NCI-H510A (cell line): ENCODE measurements at places on chromosomes 1 and 21.

GRCh38 chr1:196654271-196654670, 2.4 kb downstream of the CFH start:
- DNase-seq = no peak

- no peak for DNase-seq
These were observed 308.5 kb upstream of the VAMP3 start for GRCh38 chr1:7462617-7463016.

DNA sequence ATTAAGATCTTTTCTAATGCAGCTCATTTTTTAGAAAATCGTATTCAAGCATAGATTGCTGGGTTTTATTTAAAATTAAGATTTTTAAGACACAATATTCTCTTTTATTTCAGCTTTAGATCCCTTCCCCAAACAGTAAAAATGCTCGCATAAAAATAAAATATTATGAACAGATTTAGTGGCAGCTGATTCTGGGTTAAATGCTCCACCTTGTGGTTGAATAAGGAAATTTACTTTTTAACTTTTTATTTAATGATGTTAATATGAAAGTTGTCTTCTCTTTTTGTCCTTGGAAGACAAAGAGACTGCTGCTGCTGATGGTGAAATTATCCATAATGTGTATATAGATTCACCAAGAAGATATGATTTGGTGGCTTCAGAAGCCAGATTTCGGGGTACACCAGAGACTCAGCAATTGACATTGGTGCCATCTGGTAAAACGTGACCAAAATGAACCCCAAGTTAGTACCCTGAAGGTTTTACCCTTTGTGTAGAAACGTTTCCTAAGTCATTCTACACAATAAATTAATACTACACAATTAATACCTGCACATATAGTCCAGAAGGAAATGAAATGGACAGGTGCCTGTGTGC, 128.0 kb downstream of the ADAMTS1 start:
- DNase-seq = no peak

DNA sequence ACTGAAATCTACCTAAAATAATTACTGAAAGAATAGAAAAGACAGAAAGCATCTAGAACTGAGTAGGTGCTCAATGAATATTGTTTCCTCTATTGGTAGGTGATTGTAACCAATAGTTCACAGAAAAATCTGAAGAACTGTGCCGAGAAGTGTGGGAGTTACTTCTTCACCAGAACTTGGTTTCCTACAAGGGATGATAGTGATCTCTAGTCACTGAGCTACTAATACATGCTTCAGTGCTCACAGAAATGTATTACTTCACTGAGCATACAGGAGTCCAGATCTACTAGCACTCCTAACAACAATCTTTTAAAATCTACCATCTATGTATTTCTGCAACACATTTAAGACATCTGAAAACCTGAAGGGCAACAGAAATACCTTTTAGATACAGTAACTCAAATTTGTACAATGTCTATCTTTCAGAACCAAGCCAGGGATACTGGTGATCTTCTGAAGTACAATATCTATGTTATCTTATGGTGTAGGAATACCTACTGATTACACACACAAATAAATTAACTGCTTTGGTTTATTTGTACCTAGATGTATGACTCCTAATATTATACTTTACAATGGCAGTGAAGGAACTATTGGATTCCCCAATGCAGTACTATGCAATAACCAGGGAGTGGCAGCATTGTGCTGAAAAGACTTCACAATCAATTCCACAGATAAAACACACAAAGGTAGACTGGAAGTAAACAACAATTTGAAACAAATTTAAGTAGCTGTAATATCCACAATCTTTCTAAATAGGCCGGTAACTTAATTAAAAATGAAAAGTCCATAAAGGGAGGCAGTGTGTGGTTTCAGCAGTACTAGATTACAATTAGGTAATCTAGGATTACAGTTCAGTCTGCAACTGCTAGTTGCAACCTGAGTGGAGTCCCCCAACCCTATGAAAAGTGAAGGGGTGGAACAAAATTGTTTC, 243.0 kb downstream of the SLC45A1 start:
- peak; percentile 65 for DNase-seq

DNA sequence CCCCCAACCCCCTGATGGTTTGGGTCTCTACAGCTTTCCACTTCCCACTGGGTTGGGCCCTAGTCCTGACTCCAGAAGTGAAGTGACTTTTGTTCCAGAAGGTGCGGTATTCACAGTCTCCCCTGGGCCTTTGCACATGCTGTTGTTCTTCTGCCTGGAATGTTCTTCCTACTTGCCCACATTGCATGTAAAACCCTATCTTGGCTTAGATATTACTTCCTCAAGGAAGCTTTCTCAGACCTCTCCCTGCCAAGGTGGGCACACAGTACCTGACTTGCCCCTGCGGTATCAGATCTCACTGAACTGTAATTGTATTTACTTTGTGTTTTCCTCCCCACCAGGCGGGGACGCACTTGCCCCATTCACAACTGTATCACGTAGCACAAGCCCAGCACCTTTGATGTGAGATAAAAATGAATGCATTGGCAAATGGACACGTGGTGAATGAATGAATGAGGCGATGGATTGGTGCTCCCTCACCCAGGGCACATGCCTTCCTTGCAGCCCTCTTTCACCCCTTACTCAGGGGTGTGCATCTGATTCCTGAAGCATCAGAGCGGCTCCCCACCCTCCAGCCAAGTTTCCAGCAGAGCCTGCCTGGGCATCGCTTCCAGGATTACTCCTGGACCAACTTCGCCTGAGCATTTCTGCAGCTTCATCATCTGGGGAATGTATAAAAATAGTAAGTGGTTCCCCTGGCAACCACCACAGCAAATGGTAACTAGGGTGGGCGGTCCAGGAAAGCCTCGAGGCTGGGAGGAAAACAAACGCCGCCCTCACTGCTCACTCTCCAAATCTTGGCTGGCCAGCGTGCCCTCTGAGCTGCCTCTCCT, 19.8 kb downstream of the NENF start:
- DNase-seq = no peak

GRCh38 chr1:67570486-67571143, 114.4 kb upstream of the GADD45A start:
- DNase-seq = no peak

DNA sequence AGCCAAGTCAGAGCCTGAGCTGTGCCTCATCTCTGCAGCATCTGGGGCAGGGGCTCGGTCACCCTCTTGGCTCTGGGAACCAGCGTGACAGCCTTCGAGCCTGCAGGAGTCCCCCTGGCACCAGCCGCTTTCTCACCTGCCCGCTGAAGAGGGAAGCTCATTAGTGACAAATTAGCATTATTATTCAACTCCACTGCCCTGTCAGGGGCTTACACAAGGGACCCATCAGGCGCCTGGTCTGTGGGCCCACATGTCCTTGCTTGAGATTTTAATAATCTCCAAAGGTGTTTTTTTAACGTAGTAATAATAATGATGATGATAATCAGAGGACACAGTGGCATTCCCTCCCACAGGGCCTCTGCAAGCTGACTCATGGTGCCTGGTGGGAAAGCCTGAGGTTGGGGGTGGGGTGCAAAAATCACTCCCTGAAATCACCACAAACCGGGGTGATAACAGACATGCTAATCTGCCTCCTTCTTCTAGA, 98.1 kb upstream of the IGSF21 start:
- no peak for DNase-seq

- peak; percentile 35 for DNase-seq
These were observed 22.1 kb upstream of the COL16A1 start for GRCh38 chr1:31725777-31726535.

DNA sequence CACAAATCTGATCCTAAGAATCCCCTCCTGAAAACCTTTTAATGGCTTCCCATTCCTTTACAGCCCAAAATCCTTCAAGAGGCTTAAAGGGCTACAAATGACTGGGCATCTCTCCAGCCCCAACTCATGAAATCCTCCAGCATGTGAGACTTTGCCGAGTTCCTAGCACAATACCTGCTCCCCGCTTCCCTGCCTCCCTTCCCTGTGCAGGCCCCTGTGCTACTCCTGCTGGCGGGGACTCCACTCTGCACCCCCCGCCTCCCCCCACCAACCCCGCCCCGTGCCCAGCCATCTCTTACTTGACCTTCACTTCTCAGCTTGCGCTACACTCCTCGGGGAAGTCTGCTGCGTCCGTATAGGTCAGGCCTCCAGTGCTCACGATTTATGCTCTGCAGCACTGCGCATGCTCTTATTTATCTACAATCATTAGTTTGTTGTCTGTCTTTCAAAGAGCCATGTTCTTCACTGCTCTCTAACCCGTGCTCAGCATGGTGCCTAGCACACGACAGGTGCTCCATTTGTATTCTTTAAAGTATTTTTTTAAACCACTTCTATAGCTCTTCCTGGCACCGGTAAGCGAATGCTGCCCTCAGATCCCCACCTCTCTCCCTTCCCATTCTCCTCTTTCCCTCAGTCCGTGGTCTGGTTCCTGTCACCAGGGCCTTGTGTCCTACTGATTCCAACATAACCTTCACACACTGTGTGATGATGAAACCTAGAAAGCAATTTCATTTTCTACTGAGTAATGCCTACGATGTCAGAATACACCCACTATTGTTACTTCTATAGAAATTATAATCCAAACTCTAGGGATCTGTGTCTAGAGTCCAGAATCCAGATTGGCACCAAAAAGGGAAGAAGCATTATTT, 37.5 kb upstream of the PLA2G2C start:
- peak; percentile 61 for DNase-seq

DNA sequence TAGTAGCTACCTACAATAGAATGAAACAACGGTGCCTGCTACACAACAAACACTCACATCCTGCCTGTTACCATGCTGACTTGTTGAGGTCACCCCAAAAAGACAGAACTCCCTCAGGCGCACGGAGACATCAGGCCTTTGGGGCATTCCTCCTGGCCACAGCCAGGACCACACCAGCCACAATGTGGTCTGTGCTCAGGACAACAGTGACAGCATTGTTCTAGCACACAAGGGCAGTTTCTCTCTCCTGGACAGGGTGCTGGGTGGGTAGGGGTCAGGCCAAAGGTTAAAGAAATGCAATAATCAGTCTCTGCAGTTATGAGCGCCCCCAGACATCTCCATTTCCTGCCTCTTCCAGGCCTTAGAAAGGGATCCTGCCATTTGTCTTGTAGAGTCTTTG, 39.5 kb downstream of the CTNNBIP1 start:
- no peak for DNase-seq

DNA sequence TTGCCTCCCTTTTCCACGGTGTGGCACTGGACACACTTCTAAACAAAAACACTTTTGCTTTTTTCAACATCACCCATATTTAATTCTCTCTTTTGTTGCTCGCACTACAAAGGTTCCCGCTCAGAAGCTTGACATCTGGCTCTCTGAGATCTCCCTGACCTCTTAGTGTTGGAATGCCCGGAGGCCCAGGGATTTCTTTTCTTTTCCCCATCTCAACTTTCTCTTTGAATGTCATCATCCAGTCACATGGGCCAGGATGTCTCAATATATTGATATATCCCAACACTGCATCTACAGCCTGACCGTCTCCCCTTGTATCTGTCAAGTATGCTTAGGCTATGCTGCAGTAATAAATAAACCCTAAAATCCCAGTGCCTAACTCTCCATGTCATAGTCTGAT, 54.3 kb upstream of the DESI2 start:
- DNase-seq = no peak

- no peak for DNase-seq
These were observed 237.0 kb downstream of the MRPL39 start for GRCh38 chr21:25370311-25370744.

DNA sequence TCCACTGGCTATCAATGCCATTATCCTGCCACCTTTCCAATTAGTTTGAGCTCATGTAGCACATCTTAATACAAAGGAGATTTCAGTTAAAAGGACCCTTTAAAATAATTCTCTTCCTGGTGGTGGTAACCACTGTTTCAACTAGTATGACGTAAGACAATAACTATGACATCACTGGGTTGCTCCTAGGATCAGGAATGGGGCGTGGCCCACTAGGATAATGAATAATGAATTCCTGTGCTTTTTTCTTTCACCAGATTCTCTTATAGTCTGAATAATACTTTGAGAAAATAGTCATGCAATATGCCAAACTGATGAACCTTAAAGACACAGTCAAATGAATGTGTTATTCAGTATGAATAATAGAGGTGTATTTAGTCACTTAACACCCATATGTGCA, 10.6 kb upstream of the KIFAP3 start:
- DNase-seq = no peak

DNA sequence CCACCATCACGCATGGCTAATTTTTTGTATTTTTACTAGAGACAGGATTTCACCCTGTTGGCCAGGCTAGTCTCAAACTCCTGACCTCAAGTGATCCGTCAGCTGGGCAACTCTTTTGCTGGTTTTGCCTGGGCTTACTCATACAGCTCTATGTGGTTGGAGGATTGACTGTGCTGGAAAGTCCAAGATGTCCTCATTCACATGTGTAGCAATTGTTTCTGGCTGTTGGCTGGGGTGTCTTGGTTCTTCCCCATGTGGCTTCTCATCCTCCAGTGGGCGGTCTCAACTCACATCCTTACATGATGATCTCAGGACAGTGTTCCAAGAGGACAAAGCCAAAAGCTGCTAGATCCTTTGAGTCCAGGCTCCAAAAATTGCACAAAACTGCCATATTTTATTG, 53.3 kb downstream of the TEX35 start:
- DNase-seq = no peak

DNA sequence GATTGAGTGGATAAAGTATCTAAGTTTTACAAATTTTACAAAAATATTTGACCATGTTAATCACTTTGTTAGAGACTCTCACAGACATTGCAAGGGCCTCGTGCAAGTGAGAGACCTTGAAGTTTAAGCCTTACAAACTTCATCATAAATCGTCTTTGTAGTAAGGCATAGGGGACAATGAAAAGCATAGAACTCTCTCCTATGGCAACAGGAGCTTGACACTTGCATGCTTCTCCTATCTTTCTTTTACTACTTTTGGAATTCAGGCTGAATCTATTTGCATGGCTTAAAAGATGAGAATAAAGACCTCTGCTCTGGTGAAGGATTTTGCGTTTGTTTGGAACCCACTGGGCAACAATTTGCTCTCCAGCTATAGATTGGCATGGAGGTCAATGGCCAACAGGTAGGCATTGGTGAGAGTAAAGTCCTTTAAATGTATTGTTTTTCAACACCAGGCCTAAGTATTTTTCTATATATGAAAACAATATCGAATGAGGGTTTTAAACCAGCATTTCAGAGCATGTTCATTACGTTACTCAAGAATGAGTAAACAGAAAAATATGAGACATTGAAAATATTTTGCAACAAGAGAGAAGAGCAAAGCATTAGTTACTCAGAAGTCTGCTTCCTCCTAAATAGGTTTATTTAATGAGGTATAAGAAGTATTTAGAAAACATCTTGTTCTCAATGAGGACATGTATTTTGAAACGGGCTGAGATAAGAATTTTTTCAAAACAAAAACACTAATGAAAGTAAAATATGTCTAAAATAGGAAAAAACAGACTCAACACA, 192.2 kb downstream of the TGFB2 start:
- no peak for DNase-seq
